ENCODE measurements at places on chromosomes 5 and 9. TPM values are rescaled to one million over a fixed set of nuclear protein-coding genes. Genes with fewer than 3 reads are reported as not detected.

Gene CCDC192
- total RNA-seq: 2.2 TPM

Gene GPR151
- not detected for total RNA-seq

Gene SLC1A1
- total RNA-seq: 4.9 TPM

Gene PRDM9
- total RNA-seq: not detected

Gene GOLPH3
- 162 TPM for total RNA-seq

Gene FOXI1
- not detected for total RNA-seq

Gene GABRA6
- not detected for total RNA-seq

Gene IFNA5
- total RNA-seq: not detected

DNA sequence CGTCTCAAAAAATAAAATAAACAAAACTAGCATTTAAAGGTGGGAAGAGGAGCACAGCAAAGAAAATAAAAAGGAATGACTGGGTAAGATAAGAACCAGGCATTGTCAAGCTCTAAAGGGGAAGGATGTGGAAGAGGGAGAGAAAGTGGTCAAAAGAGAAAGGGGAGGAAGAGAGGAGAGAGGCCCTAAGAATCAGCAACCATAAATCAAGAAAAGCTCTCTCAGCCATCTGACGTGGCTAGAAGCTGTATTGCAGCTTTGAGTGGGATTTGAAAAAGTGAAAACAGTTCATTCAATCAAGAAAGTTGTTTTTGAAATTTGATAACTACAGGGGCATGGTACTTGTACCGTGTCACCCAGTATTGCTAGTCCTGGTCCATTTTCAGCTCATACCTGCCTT is 45.4 kb upstream of the F2R start:
- H3K36me3 ChIP-seq: peaks cover 73% of the 10 kb centered on the region
- no peak overlapping the region for H3K27ac ChIP-seq
- no peak for DNase-seq

- no peak overlapping the region for H3K4me3 ChIP-seq
- H3K36me3 ChIP-seq: peaks cover 28% of the 10 kb centered on the region
- DNase-seq: no peak
- H3K27me3 ChIP-seq: no peaks in the 10 kb centered on the region
- peak overlapping the region; percentile 17 for H3K27ac ChIP-seq
Observed at GRCh38 chr9:128943832-128944620, 3.4 kb downstream of the DOLK start.

DNA sequence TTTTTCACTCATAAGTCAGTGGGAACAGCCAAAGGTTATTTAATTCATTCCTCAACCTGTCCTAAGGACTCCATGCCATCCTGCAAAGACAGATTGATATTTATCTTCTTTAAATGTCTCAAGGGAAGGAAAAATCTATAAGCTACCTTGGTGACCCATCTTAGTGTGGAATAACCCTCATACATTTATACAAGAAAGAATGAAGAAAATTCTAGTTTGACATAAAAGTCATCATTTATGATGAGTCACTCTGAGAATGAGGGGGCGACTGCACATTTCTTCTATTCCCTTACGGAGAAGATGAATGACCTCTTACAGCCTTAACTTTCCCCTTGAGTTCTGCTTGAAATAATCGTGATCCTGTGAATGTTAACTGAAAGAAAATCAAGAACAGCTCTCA is 26.8 kb upstream of the NUDT12 start:
- no peaks in the 10 kb centered on the region for H3K27me3 ChIP-seq
- no peak for DNase-seq
- no peak overlapping the region for H3K4me3 ChIP-seq
- no peaks in the 10 kb centered on the region for H3K36me3 ChIP-seq

DNA sequence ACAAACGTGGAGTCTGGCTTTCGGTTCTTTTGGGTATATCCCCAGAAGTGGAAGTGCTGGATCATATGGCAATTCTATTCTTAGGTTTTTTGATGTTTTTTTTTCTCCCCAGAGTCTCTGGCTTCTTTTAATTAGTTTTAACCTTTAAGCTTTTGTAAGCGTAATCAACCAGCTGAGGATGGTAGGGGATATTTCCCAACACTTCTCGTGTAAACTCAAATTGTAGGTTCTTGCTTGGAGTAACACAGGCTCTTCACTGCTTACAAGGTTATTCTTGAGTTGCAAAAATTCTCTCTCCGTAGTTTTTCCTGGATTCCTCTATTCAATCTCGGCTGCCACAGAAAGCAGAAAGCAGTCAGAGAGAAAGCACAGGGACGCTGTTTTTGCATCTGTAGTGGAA is 11.9 kb downstream of the LAMC3 start:
- H3K27ac ChIP-seq: no peak overlapping the region
- H3K4me3 ChIP-seq: no peak overlapping the region
- H3K27me3 ChIP-seq: peaks cover 59% of the 10 kb centered on the region
- no peaks in the 10 kb centered on the region for H3K4me1 ChIP-seq
- DNase-seq: no peak

DNA sequence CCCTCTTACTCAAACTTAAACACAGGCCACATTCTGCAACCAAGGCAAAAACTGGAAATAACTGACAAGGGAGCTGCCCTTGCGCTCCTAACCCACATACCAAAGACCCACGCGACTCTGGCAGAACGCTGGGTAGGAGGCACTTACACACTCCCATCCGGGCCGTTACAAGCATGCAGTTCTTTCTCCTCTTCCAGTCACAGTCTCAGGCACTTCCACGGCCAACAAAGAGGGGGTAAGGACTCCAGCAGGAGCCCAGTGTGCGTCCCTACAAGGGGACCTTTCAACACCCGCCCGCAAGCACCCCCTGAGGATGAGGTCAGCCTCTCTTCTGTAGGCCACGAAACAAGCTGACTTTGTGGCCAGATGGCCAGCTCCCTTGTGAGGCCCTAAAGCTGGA is 57.4 kb downstream of the SERINC5 start:
- peaks cover 6% of the 10 kb centered on the region for H3K4me1 ChIP-seq
- peaks cover 4% of the 10 kb centered on the region for H3K36me3 ChIP-seq
- no peak overlapping the region for H3K4me3 ChIP-seq
- no peak overlapping the region for H3K27ac ChIP-seq

- H3K36me3 ChIP-seq: no peaks in the 10 kb centered on the region
- no peaks in the 10 kb centered on the region for H3K4me1 ChIP-seq
- H3K4me3 ChIP-seq: no peak overlapping the region
- no peaks in the 10 kb centered on the region for H3K27me3 ChIP-seq
- no peak overlapping the region for H3K27ac ChIP-seq
Observed at GRCh38 chr9:125841444-125841843, 94.3 kb downstream of the PBX3 start.

DNA sequence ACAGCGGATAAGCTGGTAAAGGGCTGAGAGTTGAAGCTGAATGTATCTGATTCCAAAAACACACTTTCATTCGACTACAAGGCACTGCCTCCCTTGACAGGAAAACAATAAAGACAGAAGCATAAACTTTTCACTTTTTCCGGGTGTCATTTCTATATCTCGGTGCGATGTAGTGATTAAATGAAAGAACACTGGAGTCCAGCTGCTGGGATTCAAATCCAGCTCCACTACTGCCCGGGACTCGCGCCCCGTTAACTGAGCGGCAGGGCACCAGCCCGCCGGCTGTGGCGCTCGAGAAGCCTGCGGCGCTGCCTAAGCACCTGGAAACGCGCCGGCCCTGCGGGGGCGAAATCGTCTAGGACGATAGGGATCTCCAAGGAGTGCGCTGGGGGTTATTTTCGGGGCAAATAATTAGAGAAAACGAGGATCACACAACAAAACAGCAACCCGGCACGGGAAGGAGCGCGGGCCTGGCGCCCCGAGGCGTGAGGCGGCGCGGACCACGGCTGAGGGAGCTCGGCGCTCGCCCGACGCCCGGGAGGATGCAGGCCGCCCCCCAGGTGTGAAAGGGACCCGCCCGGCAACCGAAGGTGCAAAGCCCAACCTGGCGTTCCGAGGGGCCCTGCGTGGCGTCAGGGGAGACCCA is 837 bp downstream of the UIMC1 start:
- H3K36me3 ChIP-seq: no peaks in the 10 kb centered on the region
- H3K4me1 ChIP-seq: peaks cover 47% of the 10 kb centered on the region
- H3K4me3 ChIP-seq: peak overlapping the region; percentile 79
- H3K27ac ChIP-seq: peak overlapping the region; percentile 97
- peak; percentile 90 for DNase-seq
- no peaks in the 10 kb centered on the region for H3K27me3 ChIP-seq

GRCh38 chr5:117357886-117358285 is 783.3 kb upstream of the SEMA6A start:
- no peak overlapping the region for H3K4me3 ChIP-seq
- H3K27me3 ChIP-seq: no peaks in the 10 kb centered on the region
- no peaks in the 10 kb centered on the region for H3K36me3 ChIP-seq
- DNase-seq: no peak

DNA sequence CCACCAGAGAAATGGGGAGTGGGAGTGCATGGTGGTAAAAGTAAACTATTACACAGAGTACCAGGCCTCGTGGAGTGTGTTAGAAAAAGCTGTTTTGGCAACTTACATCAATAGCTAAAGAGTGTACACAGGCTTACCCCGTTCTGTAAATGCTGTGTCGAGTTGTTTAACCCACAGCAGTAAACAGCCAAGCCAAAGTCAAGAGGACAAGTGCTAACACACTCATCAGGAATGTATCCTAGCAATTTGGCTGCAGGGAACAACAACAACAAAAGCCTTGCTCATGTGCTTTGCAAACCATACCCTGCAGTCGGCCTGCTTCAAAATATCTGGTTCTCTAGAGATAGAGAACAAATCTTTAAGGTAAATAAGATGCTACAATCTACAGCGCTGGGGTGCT is 15.9 kb downstream of the DAP start:
- no peak overlapping the region for H3K4me3 ChIP-seq
- no peaks in the 10 kb centered on the region for H3K27me3 ChIP-seq
- H3K4me1 ChIP-seq: peaks cover 32% of the 10 kb centered on the region
- peak overlapping the region; percentile 6 for H3K27ac ChIP-seq

DNA sequence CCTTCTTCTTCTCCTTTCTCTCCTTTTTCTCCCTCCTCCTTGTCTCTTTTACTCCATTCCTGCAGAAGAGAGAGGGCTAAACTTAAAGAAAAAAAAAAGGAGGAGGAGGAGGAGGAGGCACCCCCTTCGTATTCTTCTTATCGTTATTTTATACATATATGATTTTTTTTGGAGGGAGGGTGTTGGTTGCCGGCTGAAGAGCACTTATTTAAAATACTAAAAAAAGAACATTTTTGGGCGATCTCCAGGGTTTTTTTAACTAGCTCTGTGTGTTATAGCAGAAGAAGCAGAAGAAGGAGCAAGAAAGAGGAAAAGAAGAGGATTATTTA is 381 bp downstream of the NR2F1 start:
- H3K27me3 ChIP-seq: peaks cover 85% of the 10 kb centered on the region
- H3K27ac ChIP-seq: peak overlapping the region; percentile 91
- peaks cover 52% of the 10 kb centered on the region for H3K4me1 ChIP-seq
- peak overlapping the region; percentile 52 for H3K4me3 ChIP-seq
- H3K36me3 ChIP-seq: no peaks in the 10 kb centered on the region

- no peaks in the 10 kb centered on the region for H3K36me3 ChIP-seq
- H3K27ac ChIP-seq: no peak overlapping the region
- H3K4me3 ChIP-seq: no peak overlapping the region
- DNase-seq: no peak
- no peaks in the 10 kb centered on the region for H3K4me1 ChIP-seq
Observed at GRCh38 chr5:5309645-5310044, 112.8 kb upstream of the ICE1 start.

GRCh38 chr5:95973793-95974325 is 12.2 kb upstream of the ELL2 start:
- H3K36me3 ChIP-seq: no peaks in the 10 kb centered on the region
- H3K27me3 ChIP-seq: no peaks in the 10 kb centered on the region
- H3K27ac ChIP-seq: no peak overlapping the region
- no peak overlapping the region for H3K4me3 ChIP-seq

DNA sequence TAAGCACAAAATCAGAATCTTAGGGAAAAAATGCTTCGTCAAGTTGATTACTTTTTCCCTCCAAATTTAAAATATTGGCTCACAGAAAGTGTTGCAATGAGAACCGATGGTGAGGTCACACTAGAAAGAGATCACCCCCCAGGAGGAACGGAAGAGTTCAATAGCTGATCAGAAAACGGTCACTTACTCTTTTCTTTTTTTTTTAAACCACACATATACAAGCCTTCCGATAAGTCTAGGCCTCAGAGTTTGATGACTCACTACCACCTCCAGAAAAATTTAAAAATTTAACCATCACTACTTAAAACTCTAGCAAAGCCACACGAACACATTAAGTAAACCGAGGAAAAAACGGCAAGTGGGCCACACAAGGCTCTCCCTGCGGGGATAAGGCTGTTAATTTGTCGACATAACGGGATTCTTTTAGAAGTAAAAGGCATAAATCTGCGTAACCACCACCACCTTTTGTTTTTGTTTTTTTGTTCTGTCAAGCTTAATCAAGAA is 1.2 kb downstream of the SURF4 start:
- peaks cover 69% of the 10 kb centered on the region for H3K4me1 ChIP-seq
- H3K4me3 ChIP-seq: peak overlapping the region; percentile 82
- H3K27me3 ChIP-seq: no peaks in the 10 kb centered on the region
- peak overlapping the region; percentile 97 for H3K27ac ChIP-seq

DNA sequence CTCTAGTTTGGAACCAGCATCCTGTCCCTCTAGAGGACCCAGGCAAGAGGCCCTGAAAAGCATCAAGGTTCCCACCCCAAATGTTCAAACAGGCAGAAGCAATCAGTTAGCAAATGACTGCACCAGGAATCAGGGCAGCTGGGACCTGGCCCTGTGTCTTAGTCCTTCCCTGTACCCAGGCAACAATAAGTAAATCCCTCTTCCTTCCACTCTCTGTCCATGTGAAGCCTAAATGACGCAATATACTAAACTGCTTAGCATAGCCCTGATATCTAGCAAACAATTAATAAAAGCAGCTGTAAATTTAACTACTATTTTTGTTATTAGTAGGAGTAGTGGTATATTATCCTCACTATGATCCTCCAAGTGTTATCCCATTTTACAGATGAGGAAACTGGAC is 13.2 kb upstream of the ADRA1B start:
- H3K36me3 ChIP-seq: no peaks in the 10 kb centered on the region
- no peak for DNase-seq
- H3K27me3 ChIP-seq: no peaks in the 10 kb centered on the region
- H3K4me1 ChIP-seq: no peaks in the 10 kb centered on the region

DNA sequence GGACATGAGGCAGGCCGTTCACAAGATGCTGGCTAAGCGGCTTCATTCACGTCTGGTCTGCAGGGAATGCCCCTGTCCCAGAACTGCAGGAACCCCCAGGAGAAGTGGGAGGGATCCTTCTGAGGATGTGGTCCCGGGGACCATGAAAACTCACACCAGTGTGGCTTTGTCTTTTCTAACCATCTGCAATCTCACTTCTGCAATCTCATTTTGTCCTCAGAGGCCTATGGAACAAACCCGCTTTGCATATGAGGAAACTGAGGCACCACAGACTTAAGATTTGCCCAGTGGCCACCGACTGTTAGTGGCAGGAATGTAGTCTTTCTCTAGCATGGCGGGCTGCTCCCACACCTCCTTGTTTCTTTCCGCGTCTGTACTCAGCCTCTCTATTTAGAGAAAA is 6.9 kb downstream of the CXCL14 start:
- no peak overlapping the region for H3K27ac ChIP-seq
- H3K4me1 ChIP-seq: no peaks in the 10 kb centered on the region
- H3K4me3 ChIP-seq: no peak overlapping the region
- H3K27me3 ChIP-seq: no peaks in the 10 kb centered on the region
- H3K36me3 ChIP-seq: no peaks in the 10 kb centered on the region
